ENCODE measurements at places on chromosomes 12 and 14.

DNA sequence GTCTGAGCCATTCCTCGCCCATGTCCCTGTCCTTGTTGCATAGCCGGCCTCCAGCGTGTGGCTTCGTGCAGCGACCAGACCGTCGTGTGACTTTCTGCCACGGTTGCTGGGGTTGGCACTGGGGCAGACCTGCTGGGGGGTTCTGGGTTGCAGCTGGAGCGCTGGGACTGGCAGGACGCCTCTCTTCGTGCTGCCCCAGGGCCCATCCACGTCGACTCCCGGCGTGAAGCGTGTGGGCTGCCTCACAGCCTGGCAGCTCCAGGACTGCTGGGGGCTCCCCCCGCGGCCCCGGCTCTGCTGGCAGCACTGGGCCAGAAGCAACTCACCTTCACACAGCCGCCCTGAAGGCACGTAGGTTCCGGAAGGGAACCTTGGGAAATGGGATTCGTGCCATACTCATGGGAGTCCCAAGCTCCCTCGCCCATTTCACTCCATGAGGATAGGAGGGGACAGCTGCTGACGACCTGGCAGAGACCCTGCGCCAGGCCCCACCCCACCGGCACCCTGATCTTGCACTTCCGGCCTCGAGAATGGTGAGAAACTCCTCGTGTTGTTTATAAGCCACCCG lies 51.9 kb downstream of the GALNT9 start:
- no peak for DNase-seq

DNA sequence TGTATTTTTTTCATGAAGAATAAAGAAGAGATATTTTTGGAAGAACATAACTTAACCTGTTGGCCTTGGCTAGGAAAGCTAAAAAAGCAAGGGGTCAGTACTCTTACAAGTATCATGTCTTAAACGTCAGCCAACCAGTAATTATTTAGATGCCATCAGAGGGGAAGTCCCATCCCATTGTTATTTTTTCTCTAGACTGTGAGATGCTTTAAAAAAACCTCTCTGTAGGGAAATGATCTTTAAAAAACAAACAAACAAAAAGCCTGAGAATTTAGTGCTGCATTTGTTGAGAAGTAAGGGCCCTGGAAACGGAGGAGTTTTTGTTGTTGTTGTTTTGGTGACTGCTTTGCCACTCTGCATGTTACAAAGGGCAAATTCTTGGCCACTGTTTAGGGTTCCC lies 474.0 kb downstream of the ZFP36L1 start:
- DNase-seq = no peak

DNA sequence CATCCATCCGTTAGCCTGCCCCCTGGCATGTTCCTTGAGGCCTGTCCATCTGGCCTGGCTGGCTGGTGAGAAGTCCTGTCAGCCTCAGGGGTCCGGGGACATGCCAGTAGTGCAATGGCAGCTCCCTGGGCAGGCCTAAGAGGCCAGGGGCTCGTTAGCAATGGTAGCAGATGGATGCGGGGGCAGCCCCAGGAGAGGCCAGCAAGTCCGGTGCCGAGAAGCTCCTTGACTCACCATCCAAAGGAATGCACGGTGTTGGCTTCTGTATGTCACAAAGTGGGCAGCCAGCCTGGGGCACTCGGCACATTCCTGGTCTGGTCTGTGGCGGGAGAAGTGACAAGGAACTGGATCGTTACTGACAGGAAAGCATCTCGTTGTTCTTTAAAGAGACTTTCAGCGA lies 319.9 kb downstream of the CACNA1C start:
- DNase-seq = no peak

GRCh38 chr14:39006721-39007410 lies 96.2 kb downstream of the SEC23A start:
- no peak for DNase-seq

GRCh38 chr12:123397400-123397799 lies 13.5 kb downstream of the KMT5A start:
- DNase-seq = no peak

DNA sequence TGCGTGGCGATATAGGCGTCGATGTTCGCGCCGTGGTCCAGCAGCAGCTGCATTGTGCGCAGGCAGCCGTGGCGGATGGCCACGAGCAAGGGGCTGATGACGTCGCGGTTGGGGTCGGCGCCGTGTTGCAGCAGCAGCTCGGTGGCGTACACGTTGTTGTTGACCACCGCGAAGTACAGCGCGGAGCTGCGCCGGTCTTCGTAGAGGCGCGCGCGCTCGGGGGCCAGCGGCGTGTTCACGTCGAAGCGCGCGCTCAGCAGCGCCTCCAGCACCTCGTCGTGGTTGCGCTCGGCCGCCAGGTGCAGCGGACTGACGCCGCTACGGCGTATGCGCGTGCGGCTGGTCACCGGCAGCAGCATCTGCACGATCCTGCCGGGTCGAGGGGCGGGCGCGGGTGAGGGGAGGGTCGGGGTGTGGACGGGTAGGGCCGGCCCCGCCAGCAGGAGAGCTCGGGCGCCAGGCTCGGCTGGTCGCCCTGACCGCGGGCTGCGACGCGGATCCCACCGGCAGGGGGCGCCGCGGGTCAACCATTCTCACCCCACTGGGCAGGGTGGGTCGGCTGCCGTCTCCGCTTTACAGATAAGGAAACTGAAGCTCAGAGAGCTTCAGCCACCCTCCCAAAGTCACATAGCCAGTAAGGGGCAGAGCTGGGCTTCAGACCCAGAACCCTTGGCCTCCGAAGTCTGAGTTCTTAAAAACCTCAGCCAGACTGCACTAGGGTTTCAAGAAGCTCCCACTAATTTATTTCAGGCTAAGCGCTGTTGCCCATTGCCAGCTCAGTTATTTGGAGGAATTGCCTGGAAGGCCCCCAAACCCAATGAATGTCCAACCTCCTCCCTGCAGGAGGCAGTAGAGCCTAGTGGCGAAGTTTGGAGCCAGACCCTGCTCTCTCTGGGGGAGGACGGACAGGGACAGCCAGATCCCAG lies 12.4 kb downstream of the FAM181A start:
- DNase-seq = peak; percentile 91

DNA sequence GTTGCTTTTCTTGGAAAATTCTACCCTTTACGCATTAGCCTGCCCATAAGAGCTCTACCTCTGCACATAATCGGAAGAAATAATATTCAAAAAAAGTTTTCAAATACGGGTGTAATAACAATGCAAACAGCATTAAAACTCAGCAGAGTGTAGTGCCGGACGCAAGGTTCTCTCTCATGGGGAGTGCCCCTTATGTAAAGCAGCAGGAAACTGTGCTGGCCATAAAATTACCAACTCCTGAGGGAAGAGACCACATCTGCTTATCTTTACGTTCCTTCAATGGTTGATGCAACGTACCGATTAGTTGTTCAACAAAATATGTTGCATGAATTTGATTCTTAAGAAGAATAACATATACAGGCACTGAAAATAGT lies 118.7 kb upstream of the TMCC3 start:
- no peak for DNase-seq

DNA sequence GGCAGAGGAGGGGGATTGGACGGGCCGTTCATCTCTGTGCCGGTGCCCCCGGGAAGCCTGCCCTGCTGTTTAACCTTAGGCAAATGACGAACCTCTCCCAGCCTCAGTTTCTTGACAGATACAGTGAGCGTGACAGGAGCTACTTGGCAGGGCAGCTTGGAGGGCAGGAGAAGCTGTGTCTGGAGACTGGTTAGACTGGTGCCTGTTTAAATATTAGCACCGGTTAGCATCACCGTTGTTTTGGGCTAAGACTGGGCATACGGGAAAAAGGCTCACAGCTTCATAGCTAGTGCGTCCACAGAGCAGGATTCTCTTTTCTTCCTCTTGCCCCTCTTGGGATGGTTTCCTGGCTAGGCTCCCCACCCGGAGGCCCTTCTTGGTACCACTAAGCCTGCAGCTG lies 38.7 kb downstream of the RHOF start:
- no peak for DNase-seq

DNA sequence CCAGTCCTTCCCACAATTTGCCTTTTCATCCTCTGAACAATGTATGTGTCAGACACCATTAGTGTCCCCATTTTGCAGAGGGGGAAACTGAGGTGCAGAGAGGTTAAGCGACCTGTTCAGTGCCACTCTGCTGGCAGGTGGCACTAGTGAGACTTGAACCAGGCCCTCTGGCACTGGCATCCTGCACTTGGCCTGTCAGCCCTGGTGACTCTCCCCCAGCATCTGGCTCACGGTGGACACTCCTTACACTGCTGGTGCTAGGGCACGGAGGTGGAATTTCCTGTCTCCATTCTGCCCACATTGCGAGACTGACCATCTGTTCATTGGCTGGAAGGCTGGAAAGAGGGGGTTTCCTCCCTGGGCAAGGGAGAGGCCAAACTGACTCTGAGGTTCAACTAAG lies 48.7 kb downstream of the CCNK start:
- DNase-seq = no peak

DNA sequence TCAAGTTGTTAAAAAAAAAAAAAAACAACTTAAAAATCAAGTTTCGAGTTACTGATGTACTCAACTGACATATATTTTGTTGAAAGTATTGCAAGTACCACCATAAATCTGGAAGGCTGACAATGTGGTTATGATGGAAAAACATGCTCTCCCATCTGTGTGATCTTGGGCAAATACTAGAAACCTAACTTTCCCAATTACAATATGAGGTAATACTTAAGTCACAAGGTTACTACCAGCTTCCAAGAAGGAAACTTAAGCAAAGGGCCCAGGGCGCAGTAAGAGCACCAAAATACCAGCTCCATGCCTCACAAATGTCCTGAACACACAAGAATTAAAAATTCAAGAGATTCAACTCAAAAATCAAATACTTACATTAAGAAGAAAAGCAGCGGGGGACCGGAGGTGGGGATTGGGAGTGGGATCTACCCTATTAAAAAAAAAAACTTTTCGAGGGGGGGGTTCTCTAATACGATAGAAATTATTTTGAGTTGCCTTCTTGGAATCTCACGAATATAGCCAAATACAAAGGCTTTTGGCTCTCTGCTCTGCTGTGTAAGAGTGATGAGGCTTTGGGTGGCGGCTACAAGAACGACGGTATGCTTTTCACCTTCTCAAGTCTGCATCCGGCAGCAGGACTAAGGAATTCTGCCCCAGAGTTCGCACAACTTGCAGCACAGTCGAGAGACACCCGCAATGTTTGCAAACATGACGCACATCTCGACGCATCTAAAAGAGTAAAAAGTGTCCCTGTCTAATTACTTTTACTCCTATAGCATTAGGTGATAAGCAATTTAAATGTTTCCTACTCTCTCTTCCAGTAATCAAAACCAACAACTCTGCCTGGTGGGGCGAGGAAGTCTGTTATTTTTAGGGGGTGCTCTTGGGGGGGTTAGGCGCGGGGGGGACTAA lies 1.1 kb downstream of the SAV1 start:
- DNase-seq = no peak

GRCh38 chr12:5034603-5035002 lies 9.1 kb upstream of the KCNA5 start:
- DNase-seq = no peak

- no peak for DNase-seq
These were observed 104.5 kb upstream of the FRMD6 start for GRCh38 chr14:51547260-51547659.

DNA sequence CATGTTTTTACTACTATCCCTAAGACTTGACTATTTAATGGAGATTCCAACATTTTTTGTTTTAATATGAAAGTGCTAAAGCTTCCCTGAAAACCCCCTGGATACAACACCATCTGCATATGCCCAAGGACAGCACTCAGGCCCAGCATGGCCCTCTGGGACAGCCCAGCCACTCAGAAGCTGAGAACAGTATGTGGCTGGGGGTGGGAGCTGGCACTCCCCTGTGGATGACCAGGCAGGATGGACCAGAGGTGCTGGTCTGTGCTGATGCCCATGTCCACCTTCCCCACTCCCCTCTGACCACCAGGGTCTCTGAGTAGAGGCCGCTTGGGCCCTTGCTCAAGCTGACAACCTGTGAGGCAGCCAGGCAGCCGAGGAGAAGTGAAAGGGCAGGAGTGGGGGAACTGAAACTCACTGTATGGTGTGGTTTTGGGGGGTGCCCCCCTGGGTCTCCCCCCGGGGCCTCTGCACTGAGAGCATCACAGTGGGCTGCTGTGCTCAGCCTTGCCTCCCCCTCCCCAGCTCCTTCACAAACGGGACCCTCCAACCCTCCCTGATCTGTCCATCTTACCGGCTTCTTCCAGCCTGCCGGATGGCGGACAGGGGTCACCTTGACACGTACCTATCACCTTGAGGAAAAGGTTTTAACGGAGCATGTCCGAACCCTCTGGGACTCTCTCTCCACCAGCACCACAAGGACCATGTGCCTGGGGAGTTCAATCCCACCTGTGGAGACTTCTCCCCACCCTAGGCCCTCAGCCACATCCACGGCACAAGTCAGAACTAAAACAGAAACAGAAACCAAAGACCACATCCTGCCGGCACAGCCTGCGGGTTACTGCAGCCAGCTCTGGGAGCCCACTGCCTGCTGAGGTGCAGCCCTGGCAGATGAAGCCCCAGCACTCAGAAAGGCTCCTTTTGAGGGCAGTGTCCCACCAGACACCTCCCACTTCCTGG lies at the start of gene TMEM229B:
Gene TMEM229B, minus strand, starts transcription at position 785 of the 957 bp plus-strand sequence. CDS start 14,798 bp downstream, outside the sequence.
- peak; percentile 88 for DNase-seq
